ENCODE measurements at places on chromosomes 4 and X. TPM values are rescaled to one million over a fixed set of nuclear protein-coding genes. Genes with fewer than 3 reads are reported as not detected.

- DNase-seq = no peak
Observed at GRCh38 chr4:157810137-157810774, 362.6 kb downstream of the GASK1B start.

GRCh38 chrX:138018145-138018799 lies 452.3 kb downstream of the ZIC3 start:
- no peak for DNase-seq

DNA sequence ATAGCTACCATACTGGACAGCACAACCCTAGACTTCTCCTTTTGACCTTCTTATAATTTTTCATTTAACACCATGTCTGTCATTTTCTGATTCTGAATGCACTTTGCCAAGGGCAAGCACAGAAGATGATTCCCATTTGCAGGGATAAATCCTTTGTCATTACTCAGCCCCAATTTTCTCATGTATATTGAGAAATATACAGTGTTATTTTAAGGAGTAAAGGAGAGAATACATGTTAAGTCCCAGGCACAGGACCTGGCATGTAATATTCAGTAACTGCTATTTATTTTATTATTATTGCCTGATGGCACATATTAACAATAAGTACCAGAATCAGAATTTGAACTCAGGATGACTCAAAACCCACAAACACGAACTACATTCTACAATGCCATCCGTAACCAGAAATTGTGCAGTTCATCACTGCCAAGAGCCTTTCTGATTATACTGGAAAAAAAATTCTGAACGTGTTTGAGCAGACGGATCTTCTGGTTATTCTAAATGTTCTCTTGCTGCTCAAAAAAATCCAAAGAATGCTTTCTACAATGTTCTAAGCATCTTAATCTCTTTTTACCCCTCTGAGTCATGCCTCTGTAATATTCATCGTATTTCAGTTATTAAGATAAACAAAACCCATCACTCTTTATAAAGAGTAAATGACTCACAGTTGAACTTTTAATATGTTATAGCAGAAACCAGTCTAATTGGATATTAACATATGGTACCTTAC lies 170.0 kb downstream of the MID1 start:
- DNase-seq = no peak

DNA sequence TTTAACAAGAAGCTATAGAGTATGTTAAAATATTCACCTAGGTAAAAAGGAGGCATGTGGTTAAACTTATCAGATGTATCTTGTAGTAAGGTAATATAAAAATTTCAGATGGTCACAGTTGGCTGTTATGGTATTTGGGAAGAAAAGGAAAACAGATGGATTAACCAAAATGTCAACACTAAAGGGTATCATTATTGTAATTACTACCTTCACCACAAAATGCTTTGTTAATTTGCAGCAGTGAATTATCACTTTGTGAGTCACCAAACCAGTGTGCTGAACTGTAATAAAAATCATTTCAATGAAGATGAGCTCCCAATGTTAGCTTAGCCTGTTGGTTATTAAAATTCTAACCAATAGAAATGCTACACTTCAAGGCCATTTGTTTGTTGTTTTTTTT lies 233.9 kb downstream of the RPA4 start:
- DNase-seq = no peak

NHS gene
- 5.0 TPM for total RNA-seq

FHDC1 gene
- total RNA-seq = 3.8 TPM

GRCh38 chr4:138408758-138409157 lies 166.6 kb upstream of the SLC7A11 start:
- DNase-seq = no peak

- DNase-seq = no peak
Observed at GRCh38 chr4:148016063-148016637, 284.3 kb downstream of the ARHGAP10 start.

DNA sequence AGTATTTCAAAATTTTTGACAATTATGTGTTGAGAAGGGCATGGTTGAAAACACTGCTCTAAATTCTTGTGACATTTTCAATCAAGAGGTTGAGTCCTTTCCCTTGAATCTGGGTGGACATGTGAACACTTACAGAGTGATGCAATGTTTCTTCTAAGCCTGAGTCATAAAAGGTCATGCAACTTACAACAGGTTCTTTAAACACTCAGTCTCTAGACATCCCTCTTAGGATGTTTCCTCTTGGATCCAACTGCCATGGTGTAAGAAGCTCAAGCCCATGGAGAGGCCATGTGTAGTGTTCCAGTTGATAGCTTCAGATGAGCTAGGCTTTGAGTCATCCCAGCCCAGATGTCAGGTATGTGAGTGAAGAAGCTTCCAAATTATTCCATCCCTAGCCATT lies 232.2 kb upstream of the MAOA start:
- DNase-seq = no peak

- DNase-seq = no peak
Observed at GRCh38 chr4:3261411-3262207, 12.7 kb downstream of the MSANTD1 start.

All from NCI-H460 (cell line).